Stimulated activated naive B cell treated with anti-CD40 and anti-IgM and Interleukin-4, amounts not matched to agents 10 μg/mL and 1 μg/mL and 100 μg/mL, for 72 hours (primary cell): ENCODE measurements at places on chromosomes 13 and 19.
A peak's percentile ranks its signal among the peaks of the same experiment; 100 is the strongest.

- no peak for DNase-seq
Observed at GRCh38 chr19:4906963-4907362, 2.3 kb upstream of the UHRF1 start.

DNA sequence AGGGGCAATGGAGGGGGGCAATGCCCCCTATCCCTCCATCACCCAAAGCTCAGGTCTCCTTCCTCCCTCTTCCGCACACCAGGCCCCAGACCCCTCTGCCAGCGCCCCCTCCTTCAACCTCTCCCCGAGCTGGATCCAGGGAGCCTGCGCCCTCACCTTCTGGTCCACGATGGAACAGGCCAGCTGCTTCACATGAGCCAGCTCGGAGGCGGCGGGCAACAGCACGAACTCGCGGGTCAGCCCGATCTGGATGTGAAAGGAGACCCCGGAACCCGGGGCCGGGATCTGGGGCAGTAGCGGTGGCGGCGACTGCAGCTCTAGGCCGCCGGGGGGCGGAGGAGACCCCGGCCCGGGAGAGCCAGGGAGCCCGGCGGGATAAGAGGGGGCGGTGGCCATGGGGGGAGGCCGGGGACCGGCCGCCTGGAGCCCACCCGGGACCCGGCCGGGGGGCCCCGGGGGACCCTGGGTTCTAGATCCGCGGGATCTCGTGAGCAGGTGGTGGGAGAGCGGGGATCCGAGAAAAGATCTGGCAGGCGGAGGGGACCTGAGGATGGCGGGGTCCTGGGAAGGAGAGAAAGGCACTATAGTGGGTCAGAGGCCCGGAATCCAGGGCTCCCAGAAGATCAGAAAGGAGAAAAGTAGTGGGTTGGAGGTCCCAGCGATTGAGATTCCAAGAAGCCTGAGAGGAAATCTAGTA is 791 bp downstream of the PRKD2 start:
- DNase-seq, result no peak

DNA sequence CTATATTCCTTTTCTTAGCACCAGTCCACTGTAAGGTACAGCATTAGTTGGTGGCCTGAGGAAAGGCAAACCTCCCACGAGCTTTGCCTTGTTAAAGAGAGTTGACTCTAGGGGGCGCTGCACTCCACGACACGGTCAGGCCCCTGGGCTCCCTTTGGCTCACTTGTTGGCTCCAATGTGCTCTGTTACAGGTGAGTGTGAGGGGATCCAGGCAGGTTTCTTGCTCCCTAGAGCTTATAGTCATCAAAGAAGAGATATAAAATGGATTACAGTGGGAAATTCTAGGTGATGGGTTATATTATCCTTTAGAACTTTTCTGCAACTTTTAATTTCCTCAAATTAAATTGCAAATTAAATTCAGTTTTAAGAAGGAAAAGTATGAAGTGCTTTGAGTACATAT is 3.7 kb downstream of the WDR87 start:
- DNase-seq, result peak; percentile 71

DNA sequence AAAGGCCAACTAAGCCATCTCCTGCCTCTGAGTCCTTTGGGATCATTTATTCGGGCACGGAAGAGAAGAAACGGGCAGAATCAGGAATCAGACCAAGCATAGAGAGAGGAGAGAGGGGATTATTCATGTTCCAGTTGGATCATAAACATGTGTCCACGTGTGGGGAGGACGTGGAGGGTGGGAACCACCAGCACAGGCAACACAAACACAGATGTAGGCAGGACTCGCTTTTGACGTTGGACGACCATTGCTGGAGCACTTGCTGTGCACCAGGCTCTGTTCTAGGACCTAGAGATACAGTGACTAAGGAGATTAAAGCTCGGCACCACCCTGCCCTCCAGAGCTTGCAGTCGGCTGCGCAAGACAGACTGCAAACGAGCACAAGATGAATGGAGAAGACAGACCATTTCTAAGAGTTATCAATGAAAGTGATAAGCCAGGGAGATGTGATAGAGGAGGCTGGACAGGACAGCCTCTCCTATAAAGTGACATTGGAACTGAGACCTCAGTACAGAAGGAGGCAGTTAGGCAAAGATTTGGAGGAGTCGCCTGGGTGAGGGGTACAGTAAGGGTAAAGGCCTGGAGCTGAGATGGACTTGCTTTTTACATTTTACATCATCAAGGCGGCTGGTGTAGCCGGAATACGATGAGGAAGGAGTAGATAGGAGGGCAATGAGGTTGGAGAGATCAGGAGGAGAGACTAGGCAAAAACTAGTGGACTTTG is 716 bp downstream of the SH2D3A start:
- DNase-seq, result no peak

DNA sequence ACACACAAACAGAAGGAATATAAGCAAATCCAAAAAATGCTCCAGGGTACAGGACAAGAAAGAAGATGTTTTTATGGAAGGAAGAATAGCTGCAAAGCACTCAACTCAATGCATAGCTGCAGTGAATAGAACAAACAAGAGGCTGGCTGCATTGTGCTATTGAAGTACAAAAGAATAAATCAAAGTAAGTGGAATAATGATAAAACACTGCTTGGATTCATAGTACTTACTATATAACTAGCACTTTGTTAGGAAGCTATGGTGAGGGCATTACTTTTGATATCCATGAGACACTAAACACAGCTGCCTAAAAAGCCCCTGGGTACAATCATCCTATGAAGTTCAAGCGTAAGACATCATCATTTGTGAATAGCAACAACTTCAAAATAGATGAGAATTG is 350.1 kb downstream of the PCDH9 start:
- no peak for DNase-seq

DNA sequence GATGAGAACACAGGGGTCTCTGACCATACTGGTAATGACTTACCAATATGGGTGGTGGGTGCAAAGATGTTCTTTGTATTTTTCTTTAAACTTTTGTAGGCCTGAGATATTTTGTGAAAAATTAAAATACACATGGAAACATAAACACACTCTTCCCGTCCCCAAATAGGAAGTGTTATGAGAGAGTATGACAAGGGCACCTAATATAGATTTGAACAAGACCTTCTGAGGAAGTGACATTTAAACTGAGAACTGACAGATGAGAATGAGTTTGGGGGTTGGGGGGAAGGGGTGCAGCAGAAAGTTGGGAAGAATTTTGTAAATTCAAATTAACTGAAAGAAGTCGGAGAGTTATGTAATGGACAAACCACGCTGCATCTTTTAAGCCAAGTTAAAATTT is 224.2 kb downstream of the RGCC start:
- no peak for DNase-seq

DNA sequence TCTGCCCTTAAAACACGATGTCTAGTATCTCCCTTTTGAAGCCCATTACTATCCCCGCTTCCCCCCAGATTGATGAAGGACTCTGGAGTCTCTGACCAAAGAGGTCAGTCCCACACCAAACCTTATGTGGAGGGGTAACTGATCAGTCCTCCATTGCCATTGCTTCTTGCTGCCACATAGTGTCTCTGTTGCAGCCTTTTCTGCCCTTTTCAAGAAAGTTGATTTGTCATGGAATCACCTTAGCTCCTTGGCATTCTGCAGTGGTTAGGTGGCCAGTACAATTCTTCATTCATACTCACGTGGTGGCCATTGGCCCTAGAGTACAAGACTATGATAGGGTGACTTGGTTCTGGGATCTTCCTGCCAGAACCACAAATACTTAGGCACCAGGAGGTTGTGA is 8.4 kb upstream of the HTR2A start:
- no peak for DNase-seq

- DNase-seq, result no peak
Observed at GRCh38 chr19:1401889-1402217, 511 bp upstream of the GAMT start.

GRCh38 chr19:3977242-3978143 is 6.6 kb upstream of the DAPK3 start:
- no peak for DNase-seq

- DNase-seq, result no peak
Observed at GRCh38 chr13:47158593-47158992, 261.7 kb upstream of the HTR2A start.

- DNase-seq, result no peak
Observed at GRCh38 chr19:35399231-35399630, 28.4 kb downstream of the GPR42 start.

- peak; percentile 42 for DNase-seq
Observed at GRCh38 chr19:17862711-17863519, 3.2 kb downstream of the RPL18A start.

DNA sequence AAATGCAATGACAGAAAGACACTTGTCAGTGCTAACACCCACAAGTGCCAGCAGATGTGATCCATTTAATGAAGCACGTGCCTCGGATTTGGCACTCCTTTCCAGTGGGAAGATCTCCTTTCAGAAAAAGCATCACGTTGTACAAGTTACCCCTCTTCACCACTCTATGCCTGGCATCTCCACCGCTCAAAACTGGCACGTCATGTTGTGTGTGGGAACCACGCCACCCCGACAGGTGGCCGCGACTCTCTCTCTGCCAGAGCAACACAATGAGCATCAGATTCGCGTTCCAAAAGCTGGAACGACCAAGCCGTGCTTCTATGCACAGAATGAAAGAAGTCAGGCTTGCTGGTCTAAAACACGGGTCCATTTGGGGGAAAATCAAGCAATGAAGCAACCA is 24.3 kb downstream of the TMTC4 start:
- DNase-seq, result no peak

- DNase-seq, result no peak
Observed at GRCh38 chr13:113115363-113116205, 7.0 kb upstream of the F10 start.

- DNase-seq, result no peak
Observed at GRCh38 chr13:66689628-66690027, 540.5 kb downstream of the PCDH9 start.
